ENCODE measurements at places on chromosomes 5 and 9.

DNA sequence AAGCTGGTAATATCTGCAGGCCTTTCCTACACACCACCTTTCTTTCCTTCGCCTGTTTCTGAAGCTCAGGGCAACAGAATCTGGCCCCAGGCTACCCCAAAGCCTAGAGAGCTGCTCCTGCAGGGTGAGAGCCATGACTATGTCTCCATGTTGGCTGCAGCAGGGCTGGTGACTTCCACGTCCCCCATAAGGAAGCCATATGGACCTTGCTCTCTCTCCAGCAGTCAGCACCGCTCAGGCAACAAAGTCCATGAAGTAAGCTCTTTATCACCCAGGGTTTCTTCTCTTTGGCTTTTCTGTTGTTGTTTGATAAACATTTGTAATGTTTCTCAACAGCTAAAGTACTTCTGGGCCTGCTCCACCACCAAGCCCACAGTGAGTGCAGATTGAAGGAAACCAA, 125.2 kb downstream of the SLIT3 start:
- no peak for DNase-seq

GRCh38 chr9:85892401-85892800, 48.5 kb upstream of the NAA35 start:
- no peak for DNase-seq

DNA sequence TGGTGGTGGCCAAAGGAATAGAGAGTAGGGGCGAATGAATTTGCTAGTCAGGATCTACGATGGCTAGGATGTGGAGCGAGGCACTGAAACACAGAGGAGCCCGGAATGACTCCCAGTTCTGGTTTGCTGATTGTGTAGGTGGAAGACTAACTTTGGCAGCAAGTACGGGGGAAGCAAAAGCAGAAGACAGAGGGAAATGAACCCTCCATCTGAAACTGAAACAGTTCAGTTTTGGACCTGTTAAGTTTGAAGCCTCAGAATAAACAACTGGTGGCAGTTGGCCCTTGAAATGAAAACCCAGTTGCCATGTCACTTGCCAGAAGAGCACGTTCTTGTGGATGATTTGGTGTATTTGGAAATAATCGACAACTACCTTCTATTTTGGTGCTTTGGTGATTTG, 15.4 kb upstream of the SMIM15 start:
- no peak for DNase-seq

DNA sequence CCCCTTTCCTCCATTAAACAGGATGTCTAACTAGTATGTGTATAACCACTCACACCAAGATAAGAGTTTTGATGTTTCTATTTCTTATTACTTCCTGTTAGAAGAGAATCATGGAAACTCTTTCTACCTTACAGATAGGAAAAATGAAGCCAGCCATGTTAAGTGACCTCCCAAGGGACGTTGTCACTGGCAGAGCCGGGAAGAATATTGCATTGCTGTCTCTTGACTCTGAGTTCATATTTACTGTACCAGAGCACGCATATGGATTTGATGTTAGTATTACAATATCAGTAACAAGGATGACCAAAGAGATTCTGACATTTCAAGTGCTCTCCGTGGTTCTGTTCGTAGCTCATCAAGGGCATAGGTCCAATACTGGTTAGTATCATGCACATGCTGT, 12.5 kb upstream of the C5orf63 start:
- DNase-seq: no peak

DNA sequence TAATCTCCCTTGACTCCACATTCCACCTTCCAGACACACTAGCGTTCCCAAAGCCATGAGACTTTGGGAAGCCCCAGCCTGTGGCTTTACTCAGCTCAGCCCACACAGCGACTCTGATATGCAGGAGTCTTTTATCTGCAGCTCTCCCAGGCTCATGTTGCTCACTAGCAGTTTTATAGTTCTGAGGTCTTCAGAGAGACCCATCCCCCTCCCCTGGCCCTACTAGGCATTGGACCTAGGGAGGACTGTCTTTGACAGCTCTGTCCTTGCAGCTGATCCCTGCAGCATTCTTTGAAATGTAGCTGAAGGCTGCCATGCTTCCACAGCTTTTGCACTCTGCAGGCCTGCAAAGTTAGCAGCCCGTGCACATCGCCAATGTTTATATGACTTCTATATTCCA, 19.9 kb upstream of the CYLC2 start:
- no peak for DNase-seq

DNA sequence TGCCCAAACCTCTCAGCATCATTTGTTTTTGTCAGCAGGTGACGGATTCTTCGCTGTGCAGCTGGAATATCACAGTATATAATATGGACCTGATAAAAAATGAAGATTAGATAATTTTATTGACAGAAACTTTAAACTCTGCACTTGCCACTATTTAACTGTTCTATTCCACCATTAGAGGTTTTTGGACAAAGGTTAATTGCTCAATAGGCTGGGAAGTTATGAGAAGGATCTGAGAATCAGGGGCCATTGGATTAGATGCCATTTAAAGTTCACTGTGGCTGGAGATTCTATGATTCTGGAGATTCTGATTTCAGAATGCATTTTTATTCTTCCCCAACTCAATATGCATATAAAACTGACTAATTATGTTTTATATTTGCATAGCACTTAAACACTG, 59.8 kb upstream of the ANXA1 start:
- DNase-seq: no peak
